ENCODE measurements at places on chromosomes 4 and X.

- H3K27me3 ChIP-seq, result no peaks in the 10 kb centered on the region
- no peaks in the 10 kb centered on the region for H3K36me3 ChIP-seq
- no peak for DNase-seq
- peak overlapping the region; percentile 29 for H3K27ac ChIP-seq
- H3K4me1 ChIP-seq, result peaks cover 10% of the 10 kb centered on the region
Observed at GRCh38 chr4:112279882-112280315, 5.8 kb downstream of the TIFA start.

DNA sequence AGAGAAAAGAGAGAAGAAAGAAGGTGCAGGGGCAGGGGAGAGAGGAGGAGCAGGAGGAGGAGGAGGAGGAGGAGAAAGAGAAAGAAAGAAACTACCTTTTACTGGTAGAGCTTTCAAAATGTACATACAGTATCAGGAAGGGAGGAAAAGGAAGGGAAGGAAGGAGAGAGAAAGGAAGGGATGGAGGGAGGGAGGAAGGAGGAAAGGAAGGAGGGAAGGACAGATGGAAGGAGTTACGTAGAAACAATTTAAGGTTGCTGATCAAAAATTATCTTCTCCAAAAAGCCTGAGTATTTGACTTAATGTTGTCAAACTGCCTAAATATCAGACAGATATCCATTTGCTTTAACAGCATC is 13.4 kb downstream of the TBC1D9 start:
- DNase-seq, result no peak
- no peaks in the 10 kb centered on the region for H3K4me1 ChIP-seq
- H3K27me3 ChIP-seq, result no peaks in the 10 kb centered on the region

DNA sequence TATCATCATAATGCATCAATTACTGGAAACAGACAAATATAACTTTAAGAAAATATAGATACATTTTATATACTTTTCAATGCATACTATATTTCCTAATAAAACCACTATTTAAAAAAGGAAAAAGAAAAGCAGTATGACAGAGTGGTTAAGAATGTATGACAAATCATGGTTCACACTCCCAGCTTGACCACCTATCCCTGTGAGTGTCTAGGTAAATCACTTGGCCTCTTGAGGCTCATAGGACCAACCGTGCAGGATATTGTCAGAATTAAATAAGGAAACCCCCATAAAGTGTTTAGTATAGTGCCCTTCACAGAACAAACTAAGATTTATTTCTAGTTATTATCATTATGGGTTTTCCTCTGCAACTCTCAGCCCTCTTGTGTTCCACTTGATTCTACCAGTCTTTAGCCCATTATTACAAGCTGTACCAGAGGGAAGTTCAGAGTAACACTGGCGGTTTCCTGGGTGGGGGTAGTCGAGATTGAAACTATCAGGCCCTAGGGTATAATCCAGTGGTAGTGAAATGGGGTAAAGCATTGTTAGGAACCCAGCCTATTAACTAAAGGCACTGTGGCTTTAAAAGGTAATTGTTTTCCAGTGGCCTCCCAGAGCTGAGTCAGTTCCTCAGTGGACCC is 55.5 kb upstream of the PAK3 start:
- H3K27me3 ChIP-seq, result no peaks in the 10 kb centered on the region
- H3K4me3 ChIP-seq, result no peak overlapping the region
- H3K4me1 ChIP-seq, result no peaks in the 10 kb centered on the region
- no peak for DNase-seq
- no peaks in the 10 kb centered on the region for H3K36me3 ChIP-seq
- H3K27ac ChIP-seq, result no peak overlapping the region

GRCh38 chr4:44927399-44928380 is 201.3 kb upstream of the GNPDA2 start:
- DNase-seq, result no peak
- no peaks in the 10 kb centered on the region for H3K36me3 ChIP-seq
- H3K27me3 ChIP-seq, result no peaks in the 10 kb centered on the region
- no peak overlapping the region for H3K4me3 ChIP-seq
- no peak overlapping the region for H3K27ac ChIP-seq

DNA sequence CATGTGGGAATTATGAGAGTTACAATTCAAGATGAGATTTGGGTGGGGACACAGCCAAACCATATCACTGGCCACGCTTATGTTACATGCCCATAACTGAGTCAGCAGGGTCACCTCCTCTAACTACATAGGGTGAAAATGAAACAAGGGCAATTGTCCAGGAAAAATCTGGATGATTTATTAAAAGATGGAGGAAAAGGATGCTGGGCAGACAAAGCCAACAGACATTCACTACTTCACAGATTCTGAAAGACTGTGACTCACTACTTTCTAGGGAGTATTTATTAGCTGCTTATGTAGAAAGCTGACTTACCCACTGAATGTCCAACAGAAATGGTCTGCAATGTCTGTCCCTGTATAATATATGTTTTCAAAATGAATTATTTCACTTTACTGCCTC is 72.4 kb downstream of the APBB2 start:
- H3K4me1 ChIP-seq, result peaks cover 20% of the 10 kb centered on the region
- no peaks in the 10 kb centered on the region for H3K27me3 ChIP-seq
- peak overlapping the region; percentile 32 for H3K4me3 ChIP-seq
- no peaks in the 10 kb centered on the region for H3K36me3 ChIP-seq
- no peak for DNase-seq

- H3K4me3 ChIP-seq, result no peak overlapping the region
- DNase-seq, result no peak
- no peaks in the 10 kb centered on the region for H3K36me3 ChIP-seq
- H3K27me3 ChIP-seq, result peaks cover 7% of the 10 kb centered on the region
- no peaks in the 10 kb centered on the region for H3K4me1 ChIP-seq
Observed at GRCh38 chrX:135544338-135544948, 24.0 kb downstream of the INTS6L start.

- H3K4me3 ChIP-seq, result no peak overlapping the region
- H3K27me3 ChIP-seq, result no peaks in the 10 kb centered on the region
- H3K4me1 ChIP-seq, result no peaks in the 10 kb centered on the region
Observed at GRCh38 chr4:117422297-117422696, 336.9 kb upstream of the TRAM1L1 start.

DNA sequence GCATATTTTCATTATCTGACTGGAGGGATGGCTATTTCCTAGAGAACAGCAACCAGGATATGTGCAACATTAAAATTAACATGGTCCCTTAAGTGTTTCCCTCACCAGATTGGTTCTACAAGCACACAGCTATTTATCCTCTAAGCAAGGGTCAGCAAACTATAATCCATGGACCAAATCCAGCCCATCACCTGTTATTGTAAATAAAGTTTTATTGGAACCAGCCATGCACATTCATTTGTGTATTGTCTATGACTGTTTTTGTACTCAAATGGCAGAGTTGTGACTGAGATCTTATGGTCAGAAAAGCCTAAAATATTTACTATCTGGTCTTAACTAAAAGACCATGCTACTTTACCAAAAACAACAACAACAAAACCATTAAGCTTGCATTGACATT is 77.9 kb downstream of the AMELX start:
- no peak overlapping the region for H3K4me3 ChIP-seq
- no peaks in the 10 kb centered on the region for H3K27me3 ChIP-seq
- H3K27ac ChIP-seq, result no peak overlapping the region
- no peaks in the 10 kb centered on the region for H3K36me3 ChIP-seq
- no peak for DNase-seq

DNA sequence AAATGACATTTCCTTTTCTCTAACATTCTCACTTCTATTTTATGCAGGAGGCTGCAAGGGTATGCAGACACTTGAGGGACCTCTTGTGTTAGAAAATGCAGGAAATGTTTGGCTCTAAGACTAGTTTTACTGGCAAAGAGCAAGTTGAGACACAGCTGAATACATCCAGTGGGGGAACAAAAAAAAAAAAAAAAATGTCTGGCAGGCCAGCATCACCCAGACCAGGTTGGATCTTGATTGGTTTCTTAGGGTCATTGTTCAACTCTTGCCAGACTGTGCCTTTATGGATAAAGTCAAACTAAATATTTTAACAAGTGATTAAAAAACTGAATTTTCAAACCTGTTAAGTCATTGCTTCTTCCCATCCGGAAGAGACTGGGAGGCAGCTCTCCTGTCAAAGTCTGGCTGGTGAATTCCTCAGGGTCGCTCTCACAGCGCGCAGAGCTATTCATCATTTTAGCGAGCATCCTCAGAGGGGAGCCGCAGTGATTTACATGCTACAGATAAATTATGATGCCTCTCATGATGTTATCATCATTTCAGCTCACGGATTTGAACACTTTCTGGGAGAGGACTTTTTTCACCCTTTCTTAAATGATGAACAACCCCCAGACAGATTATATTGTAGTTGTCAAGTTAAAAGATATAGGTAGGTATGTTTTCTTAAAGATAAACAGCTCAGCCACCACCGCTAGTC is 23.6 kb upstream of the PACRGL start:
- no peaks in the 10 kb centered on the region for H3K36me3 ChIP-seq
- no peak overlapping the region for H3K4me3 ChIP-seq
- DNase-seq, result no peak
- H3K4me1 ChIP-seq, result no peaks in the 10 kb centered on the region
- no peak overlapping the region for H3K27ac ChIP-seq
- no peaks in the 10 kb centered on the region for H3K27me3 ChIP-seq

DNA sequence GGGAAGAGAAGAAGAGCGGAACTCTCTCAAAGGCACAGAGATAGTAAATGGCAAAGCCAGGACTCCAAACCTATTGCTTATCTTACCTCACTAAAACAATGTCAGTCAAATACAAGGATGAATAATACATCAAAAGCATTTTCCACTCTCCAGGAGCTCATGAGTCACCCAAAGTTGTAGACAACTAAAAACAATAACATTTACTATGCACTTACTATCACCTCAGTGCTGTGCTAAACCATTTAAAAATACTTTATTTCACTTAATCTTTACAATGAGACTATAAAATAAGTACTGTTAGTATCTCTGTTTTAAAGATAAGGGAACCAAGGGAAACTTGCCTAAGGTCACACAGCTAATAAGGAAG is 163.2 kb upstream of the SPANXC start:
- no peaks in the 10 kb centered on the region for H3K36me3 ChIP-seq
- peaks cover 7% of the 10 kb centered on the region for H3K27me3 ChIP-seq
- no peak for DNase-seq
- no peaks in the 10 kb centered on the region for H3K4me1 ChIP-seq
- no peak overlapping the region for H3K27ac ChIP-seq

DNA sequence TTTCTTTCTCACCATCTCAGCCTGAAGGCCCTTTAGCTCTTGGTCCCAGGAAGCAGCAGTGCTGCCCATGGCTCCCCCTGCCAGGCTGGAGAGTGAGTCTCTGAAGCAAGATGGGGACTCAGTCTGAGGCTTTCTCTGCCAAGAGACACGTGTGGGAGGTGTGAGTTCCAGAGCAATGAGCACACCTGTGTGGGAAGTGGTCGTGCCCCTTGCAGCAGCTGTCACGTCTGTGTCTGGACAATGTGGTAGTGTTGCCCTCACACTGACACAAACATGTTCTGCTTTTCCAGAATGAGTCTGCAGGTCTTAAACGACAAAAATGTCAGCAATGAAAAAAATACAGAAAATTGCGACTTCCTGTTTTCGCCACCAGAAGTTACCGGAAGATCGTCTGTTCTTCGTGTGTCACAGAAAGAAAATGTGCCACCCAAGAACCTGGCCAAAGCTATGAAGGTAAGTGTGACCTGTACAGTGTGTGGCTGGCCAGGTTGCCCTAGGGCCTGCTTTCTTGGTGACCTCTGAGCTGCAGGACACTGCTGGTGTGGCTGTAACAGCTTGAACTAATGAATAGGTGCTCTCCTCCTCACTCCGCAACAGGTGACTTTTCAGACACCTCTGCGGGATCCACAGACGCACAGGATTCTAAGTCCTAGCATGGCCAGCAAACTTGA is 1.9 kb downstream of the TACC3 start:
- no peaks in the 10 kb centered on the region for H3K36me3 ChIP-seq
- no peaks in the 10 kb centered on the region for H3K27me3 ChIP-seq
- DNase-seq, result no peak
- H3K4me3 ChIP-seq, result no peak overlapping the region

DNA sequence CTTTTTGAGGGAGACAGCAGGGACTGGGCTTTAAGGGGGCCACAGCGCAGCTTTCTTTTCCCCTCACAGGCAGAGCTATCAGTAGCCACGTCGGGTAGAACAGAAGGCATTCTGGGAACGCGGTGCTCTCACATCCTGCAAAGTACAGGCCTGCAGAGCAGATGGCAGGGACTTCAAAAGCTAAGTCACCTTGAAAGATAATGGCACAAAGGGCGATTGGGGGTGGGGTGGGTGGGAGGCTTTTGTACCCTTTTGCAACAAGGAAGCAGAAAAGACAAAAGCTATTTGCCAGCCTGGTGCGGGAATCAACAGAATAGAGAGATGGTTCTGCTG is 93.9 kb downstream of the PHKA2 start:
- no peak overlapping the region for H3K27ac ChIP-seq
- DNase-seq, result no peak
- no peaks in the 10 kb centered on the region for H3K27me3 ChIP-seq

- no peak overlapping the region for H3K27ac ChIP-seq
- no peaks in the 10 kb centered on the region for H3K27me3 ChIP-seq
- H3K4me3 ChIP-seq, result no peak overlapping the region
- H3K36me3 ChIP-seq, result no peaks in the 10 kb centered on the region
- H3K4me1 ChIP-seq, result no peaks in the 10 kb centered on the region
Observed at GRCh38 chr4:157880761-157881160, 292.1 kb downstream of the GASK1B start.

- DNase-seq, result no peak
- no peaks in the 10 kb centered on the region for H3K4me1 ChIP-seq
- no peaks in the 10 kb centered on the region for H3K27me3 ChIP-seq
- no peak overlapping the region for H3K27ac ChIP-seq
- H3K4me3 ChIP-seq, result no peak overlapping the region
- H3K36me3 ChIP-seq, result no peaks in the 10 kb centered on the region
Observed at GRCh38 chr4:140595065-140595464, 26.3 kb upstream of the UCP1 start.

DNA sequence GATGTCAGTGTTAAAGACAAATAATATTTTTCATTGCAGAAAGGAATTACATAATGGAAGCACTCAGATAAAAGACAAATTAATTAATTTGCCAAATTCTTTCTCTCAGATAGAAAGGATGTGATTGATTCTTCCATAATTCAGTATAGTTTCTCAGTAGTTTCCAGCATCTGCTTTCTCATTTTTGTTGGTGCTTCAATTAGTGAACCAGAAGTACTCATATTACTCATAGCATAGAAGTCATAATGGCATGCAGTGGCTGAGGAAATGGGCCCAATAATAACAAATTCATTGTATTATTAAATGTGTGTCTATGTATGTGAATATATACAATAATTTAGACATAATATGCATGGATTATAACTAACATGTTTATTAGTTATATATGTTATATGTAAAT is 393.3 kb upstream of the TRAM1L1 start:
- no peak overlapping the region for H3K27ac ChIP-seq
- no peaks in the 10 kb centered on the region for H3K36me3 ChIP-seq
- no peaks in the 10 kb centered on the region for H3K27me3 ChIP-seq

GRCh38 chr4:41658163-41658562 is 90.4 kb downstream of the PHOX2B start:
- no peaks in the 10 kb centered on the region for H3K27me3 ChIP-seq
- no peak for DNase-seq
- H3K27ac ChIP-seq, result no peak overlapping the region
- no peaks in the 10 kb centered on the region for H3K4me1 ChIP-seq
- H3K36me3 ChIP-seq, result no peaks in the 10 kb centered on the region

DNA sequence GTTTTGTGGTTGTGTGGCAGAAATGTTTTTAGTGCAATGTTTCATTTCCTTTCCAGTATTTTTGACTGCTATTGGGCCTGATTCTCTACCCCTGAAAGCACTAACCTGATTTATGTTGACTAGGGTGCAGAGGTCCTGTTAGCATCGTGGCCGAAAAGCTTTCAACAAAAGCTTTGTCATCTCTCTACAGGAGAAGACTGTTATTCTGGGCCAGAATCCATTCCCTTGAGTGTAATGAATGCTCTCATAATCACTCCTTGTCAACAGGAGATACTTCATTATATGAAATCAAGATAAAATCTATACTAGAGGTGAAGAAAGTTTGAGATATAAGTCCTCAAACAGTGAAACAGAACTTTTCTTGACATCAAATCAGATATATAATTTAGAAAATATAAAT is 195.5 kb downstream of the ZNF330 start:
- H3K27ac ChIP-seq, result no peak overlapping the region
- no peaks in the 10 kb centered on the region for H3K36me3 ChIP-seq
- no peak overlapping the region for H3K4me3 ChIP-seq
- no peaks in the 10 kb centered on the region for H3K4me1 ChIP-seq

All from breast epithelium (tissue), 4 donors.